ENCODE measurements at places on chromosomes 2 and 18. TPM values are rescaled to one million over a fixed set of nuclear protein-coding genes. Genes with fewer than 3 reads are reported as not detected.

- H3K27ac ChIP-seq, result no peak overlapping the region
- H3K4me1 ChIP-seq, result peaks cover 18% of the 10 kb centered on the region
- H3K36me3 ChIP-seq, result peaks cover 3% of the 10 kb centered on the region
- no peak overlapping the region for H3K4me3 ChIP-seq
These were observed 50.9 kb downstream of the ACTR2 start for GRCh38 chr2:65278531-65278981.

DNA sequence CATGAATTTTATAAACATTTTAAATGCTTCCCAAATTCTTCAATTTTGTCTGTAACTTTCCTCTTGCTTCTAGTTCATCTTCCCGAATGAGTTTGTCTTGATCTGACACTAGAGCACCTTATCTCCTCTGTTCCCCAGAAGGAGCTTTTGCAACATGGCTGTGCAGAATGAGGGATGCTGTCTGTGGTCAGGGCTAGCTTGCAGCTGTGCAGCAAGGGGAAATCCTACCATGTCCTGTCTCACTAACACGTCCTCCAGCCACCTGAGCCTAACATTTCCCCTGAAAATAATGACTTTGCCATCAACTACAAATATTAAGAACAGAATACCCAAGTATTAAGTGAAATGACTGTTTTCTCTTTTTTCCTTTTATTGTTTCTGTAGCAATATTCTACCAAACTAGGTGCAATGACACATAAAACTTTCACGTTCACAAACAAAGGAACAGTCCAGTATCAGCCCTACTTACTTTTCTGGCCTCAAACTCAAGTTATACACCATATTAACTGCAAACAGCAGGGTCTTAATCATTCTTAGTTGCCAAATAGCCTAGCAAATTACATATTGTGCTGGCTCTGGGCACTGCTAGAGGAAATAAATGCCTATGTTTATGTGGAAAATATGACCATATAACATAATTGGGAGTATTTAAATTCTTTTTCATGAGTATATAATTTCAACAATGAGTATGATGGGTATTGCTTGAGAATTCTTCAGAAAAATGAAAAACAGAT, 423.3 kb downstream of the CMPK2 start:
- H3K4me3 ChIP-seq, result no peak overlapping the region
- H3K36me3 ChIP-seq, result no peaks in the 10 kb centered on the region
- no peak for DNase-seq
- no peaks in the 10 kb centered on the region for H3K27me3 ChIP-seq

DNA sequence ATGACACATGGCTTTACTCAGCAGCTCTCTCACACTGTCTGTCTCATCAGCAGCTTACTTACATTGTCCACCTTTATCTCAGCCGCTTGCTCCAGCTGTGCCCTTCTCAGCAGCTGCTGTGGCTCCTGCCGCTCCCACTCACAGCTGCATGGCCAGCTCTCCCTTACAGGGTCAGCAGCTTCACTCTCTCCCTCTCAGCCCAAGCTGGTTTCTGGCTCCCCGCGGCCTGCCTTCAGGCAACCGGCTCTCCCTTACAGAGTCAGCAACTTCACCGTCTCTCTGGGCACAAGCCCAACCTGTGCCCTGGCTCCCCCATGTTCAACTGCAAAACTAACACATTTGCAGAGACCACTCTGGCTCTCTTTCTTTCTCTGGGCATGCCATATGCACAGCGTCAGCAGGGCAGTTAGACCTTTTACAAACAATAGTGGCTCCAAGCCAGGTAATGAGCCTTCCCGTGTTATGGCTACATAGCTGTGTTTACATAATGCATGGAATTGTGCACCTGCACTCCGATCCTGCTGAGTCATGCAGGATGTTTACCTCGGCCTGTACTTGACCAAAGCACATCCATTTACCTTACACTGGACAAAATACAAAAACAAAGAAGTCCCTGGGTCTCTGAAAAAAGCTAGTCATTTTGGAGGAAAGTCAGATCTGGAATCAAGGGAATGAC, 167.3 kb downstream of the DOK6 start:
- no peak overlapping the region for H3K4me3 ChIP-seq
- no peak overlapping the region for H3K27ac ChIP-seq
- DNase-seq, result no peak
- no peaks in the 10 kb centered on the region for H3K27me3 ChIP-seq

Gene POTEJ
- not detected for total RNA-seq

DNA sequence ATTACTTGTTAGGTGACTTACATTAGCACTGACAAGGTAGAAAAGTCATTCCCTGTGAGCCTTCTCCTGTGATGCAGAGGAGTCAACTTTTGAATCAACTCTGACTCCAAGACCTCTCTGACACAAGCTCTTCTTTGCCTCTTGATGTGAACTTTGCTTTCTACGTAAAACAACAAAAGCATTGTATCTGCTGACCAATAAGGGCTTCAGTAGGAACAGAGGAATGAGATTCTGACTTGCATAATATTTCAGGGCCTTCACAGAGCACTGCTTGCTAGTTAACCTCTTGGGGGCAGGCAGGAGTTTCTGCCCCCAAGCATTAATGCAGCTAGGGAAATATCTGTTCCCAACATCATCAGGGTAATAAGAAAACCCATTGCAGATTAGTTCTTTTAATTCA, 791.5 kb downstream of the BCL11A start:
- H3K4me3 ChIP-seq, result no peak overlapping the region
- H3K27ac ChIP-seq, result no peak overlapping the region
- no peaks in the 10 kb centered on the region for H3K27me3 ChIP-seq
- H3K36me3 ChIP-seq, result no peaks in the 10 kb centered on the region
- DNase-seq, result no peak

GRCh38 chr2:238560234-238560633, 133.5 kb downstream of the ASB1 start:
- H3K36me3 ChIP-seq, result no peaks in the 10 kb centered on the region
- no peaks in the 10 kb centered on the region for H3K4me1 ChIP-seq
- peaks cover 19% of the 10 kb centered on the region for H3K27me3 ChIP-seq

Gene HOXD12
- total RNA-seq, result not detected

Gene LIPG
- total RNA-seq, result 2.2 TPM

- H3K4me1 ChIP-seq, result no peaks in the 10 kb centered on the region
These were observed 1341.3 kb upstream of the LRRTM1 start for GRCh38 chr2:81645745-81646301.

Gene HJURP
- 3.5 TPM for total RNA-seq

DNA sequence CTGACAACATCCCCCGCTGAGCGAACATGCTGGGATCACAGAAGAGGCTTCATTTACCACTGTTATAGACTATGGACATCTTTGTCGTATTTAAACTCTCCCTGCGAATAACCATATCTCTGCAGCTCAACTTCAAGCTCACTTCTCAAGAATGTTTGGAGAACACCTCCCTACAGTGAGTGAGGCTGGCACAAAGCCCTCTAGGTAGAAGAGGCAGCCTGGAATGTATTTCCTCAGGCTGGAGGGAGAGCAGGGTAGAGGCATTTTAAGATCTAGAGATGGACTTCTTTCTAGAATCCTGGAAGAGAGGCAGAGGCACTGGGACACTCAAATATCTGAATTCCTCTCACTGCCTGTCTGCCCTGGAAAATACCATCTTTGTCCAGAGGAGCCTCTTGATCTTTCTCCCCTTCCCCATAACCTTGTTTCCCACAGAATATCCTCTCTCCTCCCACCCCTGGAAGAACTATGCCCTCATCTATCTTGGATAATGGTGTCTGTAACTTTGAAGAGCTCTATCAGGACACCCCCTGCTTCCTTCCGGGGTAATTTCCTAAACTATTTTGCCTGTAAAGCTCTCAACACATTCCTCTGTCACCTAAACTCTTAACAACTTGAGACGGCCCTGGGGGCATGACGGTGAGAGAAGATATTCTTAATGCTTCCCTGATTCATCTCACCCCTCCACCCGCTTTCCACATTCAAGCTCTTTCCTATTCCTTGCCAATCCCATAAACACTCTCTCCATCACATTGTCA, 2.4 kb upstream of the ANTXR1 start:
- H3K4me3 ChIP-seq, result no peak overlapping the region
- H3K36me3 ChIP-seq, result no peaks in the 10 kb centered on the region
- no peak for DNase-seq
- H3K4me1 ChIP-seq, result peaks cover 16% of the 10 kb centered on the region

GRCh38 chr2:148817210-148817708, 57.8 kb upstream of the KIF5C start:
- peak overlapping the region; percentile 54 for H3K4me3 ChIP-seq
- peaks cover 10% of the 10 kb centered on the region for H3K27me3 ChIP-seq
- DNase-seq, result no peak
- H3K27ac ChIP-seq, result no peak overlapping the region
- H3K36me3 ChIP-seq, result no peaks in the 10 kb centered on the region

GRCh38 chr18:12769136-12769535, 66.3 kb downstream of the PSMG2 start:
- no peak overlapping the region for H3K4me3 ChIP-seq
- peaks cover 14% of the 10 kb centered on the region for H3K4me1 ChIP-seq
- no peaks in the 10 kb centered on the region for H3K36me3 ChIP-seq
- H3K27me3 ChIP-seq, result no peaks in the 10 kb centered on the region
- DNase-seq, result no peak

- DNase-seq, result no peak
- no peak overlapping the region for H3K4me3 ChIP-seq
- no peak overlapping the region for H3K27ac ChIP-seq
- H3K27me3 ChIP-seq, result no peaks in the 10 kb centered on the region
- H3K36me3 ChIP-seq, result no peaks in the 10 kb centered on the region
These were observed 254.4 kb downstream of the ETAA1 start for GRCh38 chr2:67651565-67651964.

GRCh38 chr2:74553892-74554819, at the start of the genes DOK1 and LOXL3:
Gene DOK1 (plus strand): TSS chr2:74554720. CDS start chr2:74554755, 35 bp downstream.
Gene LOXL3 (minus strand): TSS chr2:74553942. CDS start chr2:74552634, 1,308 bp downstream.
- peak within 1 kb of the TSS; percentile 93 for H3K4me3 ChIP-seq
- H3K4me1 ChIP-seq, result peaks cover 73% of the 10 kb centered on the region
- peaks cover 53% of the 10 kb centered on the region for H3K36me3 ChIP-seq

- peaks cover 7% of the 10 kb centered on the region for H3K4me1 ChIP-seq
- no peak overlapping the region for H3K27ac ChIP-seq
- H3K36me3 ChIP-seq, result no peaks in the 10 kb centered on the region
- peak; percentile 53 for DNase-seq
These were observed 69.3 kb upstream of the HPCAL1 start for GRCh38 chr2:10233131-10234012.

DNA sequence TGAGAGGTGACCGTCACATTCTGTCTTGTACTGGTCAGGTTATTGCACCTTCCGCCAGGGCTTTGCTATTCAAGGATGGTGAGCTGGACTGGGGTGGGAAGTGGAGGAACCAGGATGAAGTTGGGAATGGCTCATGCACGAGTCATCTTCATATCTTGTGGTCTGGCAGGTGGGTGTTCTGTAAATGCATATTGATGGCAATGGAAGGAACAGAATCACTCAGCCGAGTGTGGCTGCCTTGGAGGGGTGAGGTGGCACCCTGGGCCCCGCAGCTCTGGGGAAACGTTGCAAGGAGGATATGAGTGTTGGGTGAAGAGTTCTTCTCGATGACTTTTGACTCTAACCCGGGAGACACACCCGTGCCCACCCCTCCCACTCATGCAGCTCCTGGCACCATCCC, 1.2 kb downstream of the NEU2 start:
- H3K4me1 ChIP-seq, result peaks cover 19% of the 10 kb centered on the region
- no peak overlapping the region for H3K4me3 ChIP-seq
- no peaks in the 10 kb centered on the region for H3K36me3 ChIP-seq
- H3K27ac ChIP-seq, result no peak overlapping the region

DNA sequence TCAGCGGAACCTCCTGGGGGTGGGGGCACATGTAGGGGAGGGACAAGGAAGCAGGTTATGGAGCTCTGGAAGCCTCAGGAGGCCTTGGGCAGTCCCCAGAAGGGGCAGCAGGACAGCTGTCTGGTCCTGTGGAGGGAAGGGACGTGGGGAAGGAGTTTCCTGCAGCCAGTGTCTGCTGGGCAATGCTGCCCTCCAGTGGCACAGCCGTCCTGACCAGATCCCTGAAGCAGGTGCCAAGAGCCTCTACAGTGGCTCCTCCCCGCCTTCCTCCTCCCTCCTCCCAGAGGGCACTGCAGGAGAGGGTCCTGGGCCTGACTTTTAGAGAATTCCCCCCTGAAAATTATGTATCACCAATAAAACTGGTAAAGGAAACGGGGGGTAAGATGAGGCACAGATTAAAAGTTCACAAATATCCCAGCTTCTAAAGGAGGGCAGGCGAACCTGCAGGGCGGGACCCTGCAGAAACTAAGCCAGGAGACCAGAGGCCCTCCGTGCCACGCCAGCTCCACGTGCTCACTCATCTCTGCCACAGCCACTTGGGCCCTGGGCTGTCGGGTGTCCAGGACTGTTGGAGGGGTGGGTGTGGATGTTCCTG, 258.5 kb downstream of the TWIST2 start:
- no peak overlapping the region for H3K4me3 ChIP-seq
- H3K27ac ChIP-seq, result no peak overlapping the region
- DNase-seq, result peak; percentile 100
- H3K27me3 ChIP-seq, result no peaks in the 10 kb centered on the region
- H3K36me3 ChIP-seq, result peaks cover 5% of the 10 kb centered on the region
